ENCODE measurements at places on chromosomes 2 and 18.

DNA sequence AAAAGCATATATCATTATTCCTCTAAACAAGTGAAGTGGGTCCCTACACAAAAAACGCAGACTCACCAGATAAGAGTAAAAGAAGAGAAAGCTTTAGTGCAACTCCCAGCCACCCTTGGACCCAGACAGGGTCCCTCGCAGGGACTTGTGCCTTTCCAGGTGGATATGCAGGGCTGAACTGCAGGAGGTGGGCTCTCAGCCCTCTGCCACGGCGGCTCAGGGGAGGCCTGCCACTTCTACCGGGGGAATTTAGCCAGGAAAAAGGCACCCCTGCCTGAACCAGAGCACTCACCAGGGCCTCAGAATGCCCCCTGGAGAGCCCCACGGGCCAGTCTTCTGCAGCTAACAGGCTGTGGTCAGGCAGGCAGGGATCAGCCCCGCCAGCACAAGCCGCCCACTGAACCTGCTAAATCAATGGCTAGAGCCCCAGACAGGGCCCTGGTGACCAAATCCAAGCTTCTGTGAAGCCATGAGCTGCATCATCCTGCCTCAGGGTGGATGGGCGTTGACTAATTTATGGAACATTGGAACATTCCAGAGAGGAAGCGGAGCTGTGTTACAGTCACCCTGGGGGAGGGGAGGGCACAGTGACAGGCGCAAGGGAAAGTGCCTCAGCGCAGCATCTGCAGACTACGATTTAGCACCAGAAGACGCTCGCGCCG lies 209.3 kb downstream of the EIPR1 start:
- DNase-seq = no peak

- no peak for DNase-seq
These were observed 44.6 kb upstream of the GCG start for GRCh38 chr2:162196638-162197037.

GRCh38 chr18:34028324-34028723 lies 196.4 kb downstream of the NOL4 start:
- no peak for DNase-seq

DNA sequence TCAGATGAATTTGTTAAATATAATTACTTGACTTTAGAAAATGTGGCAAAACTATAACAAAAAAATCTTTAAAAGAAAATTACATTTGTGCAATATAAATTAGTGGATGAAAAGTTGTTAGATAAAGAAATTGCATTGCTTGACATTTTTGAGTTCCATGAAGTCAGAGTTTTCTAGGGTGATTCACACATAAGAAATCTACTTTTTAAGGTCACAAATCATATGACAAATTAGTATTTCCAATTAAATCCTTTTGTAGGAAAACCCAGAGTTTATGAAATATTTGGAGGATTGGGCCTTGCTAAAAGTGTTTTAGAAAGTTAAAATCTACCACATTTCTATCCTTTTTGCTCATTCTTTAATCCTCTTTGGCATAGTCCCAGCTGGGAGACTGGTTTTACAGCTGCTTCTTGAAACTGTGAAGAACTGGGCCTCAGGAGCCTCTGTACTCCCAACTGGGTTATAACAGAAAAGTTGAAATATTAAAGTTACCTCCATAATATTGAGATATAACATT lies 289.2 kb downstream of the LRRTM4 start:
- DNase-seq = no peak

- no peak for DNase-seq
These were observed 38.9 kb downstream of the MRPL33 start for GRCh38 chr2:27810455-27810854.

DNA sequence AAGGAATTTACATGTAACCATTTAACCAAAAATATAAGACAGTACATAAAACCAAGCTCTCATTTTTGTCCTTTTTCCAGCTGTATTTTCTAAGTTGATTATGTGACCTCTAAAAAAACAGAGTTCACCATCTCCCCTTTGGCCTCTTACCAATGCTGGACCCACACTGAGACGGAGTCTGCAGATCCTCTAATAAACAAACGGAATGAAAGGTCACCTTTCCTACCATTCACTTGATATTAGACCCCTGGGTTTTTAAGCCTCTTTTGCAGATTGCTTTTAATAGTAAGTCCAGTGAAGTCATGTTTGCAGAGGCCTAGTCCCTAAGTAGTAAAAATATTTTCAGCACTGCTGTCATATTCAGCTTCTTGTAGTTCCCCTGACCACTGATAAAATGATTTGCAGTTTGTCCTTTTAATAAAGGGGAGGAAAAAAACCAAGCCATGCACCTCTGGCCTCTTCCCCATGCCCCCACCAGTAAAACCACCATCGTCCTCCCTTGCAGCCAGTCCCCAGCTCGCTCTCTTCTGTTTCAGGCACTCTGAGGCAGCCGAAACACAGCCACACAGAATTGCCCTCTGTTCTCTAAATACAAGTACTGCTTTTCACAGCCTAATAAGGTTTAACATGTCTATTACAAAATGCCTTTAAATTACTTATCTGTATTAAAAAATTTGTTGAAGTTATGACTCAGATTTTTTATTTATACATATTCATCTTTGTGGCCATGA lies 427.5 kb downstream of the PARD3B start:
- no peak for DNase-seq

- no peak for DNase-seq
These were observed 771.0 kb upstream of the CDH7 start for GRCh38 chr18:64979791-64980190.

GRCh38 chr18:48820483-48821250 lies 130.1 kb downstream of the SMAD7 start:
- DNase-seq = no peak

- DNase-seq = no peak
These were observed 12.8 kb upstream of the MATN3 start for GRCh38 chr2:20025065-20025786.

- DNase-seq = no peak
These were observed 641.4 kb downstream of the IRS1 start for GRCh38 chr2:226158229-226158628.

DNA sequence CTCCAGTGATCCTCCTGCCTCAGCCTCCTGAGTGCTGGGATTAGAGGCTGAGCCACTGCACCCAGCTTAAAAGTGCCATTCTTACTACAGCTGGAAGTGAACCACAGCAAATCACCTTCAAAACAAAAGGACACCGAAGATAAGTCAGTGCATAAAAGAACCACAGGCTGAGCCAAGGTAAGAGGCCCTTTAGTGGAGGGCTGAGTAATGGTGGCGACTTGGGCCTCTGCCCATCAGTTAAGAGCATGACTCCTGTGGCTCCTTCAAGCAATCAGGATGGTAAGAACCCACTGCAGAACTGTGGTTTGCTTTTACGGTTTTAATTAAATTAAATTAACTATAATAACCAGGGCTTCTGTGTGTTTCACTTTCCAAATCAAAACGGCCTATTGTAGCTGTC lies 75.1 kb downstream of the CTAGE1 start:
- no peak for DNase-seq

- DNase-seq = no peak
These were observed 109.0 kb upstream of the PARD3B start for GRCh38 chr2:204436230-204436629.

DNA sequence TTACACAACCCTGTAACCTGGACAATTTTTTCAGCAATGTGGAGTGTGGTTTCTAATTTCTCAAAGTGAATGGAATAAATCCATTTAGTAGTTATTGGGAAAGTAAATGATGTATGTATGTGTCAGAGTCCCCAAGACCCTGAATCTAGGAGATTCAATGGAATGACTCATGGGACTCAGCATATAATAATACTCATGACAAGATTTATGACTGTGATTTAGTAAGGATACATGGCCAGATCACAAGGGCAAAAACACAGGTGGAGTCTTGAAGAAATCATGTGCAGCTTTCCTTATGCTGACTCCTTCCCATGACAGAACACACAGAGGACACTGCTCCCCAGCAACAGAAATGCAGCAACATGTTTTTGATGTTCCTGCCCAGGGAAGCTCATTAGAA lies 1877.7 kb upstream of the LRRTM1 start:
- no peak for DNase-seq

DNA sequence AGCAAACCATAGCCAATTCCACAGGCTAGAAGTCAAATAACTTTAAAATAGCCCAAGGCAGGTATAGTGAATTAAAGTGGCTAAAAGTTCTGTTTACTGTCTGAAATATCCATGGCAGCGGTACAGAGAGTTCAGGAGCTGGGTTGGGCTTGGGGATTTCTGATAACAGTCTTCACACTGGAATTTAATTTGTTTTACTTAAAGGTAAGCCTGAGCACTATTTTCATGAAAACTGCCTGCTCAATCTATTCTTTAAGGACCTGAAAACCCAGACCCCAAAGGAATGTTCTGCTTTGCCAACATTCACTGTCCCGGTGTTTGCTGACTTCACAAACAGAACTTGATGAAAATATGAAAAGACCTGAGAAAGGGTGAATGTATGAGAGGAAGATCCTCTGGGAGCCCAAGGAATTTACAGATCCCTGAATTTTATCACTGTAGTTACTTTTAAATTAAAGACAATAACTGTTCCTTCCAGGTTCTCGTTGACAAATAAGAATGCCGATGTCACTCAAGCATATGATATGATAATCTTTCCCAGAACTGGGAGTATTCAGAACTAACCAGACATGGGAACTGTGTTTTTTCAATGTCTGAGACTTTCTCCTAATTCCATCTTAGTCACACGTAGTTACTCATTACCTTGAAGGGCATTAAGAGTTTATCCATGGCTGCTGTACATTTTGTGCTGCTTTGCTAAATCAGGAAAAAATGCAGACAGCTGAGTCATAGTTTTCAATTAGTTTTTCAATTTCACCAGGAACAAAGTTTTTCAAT lies 28.3 kb upstream of the ITGB6 start:
- no peak for DNase-seq

DNA sequence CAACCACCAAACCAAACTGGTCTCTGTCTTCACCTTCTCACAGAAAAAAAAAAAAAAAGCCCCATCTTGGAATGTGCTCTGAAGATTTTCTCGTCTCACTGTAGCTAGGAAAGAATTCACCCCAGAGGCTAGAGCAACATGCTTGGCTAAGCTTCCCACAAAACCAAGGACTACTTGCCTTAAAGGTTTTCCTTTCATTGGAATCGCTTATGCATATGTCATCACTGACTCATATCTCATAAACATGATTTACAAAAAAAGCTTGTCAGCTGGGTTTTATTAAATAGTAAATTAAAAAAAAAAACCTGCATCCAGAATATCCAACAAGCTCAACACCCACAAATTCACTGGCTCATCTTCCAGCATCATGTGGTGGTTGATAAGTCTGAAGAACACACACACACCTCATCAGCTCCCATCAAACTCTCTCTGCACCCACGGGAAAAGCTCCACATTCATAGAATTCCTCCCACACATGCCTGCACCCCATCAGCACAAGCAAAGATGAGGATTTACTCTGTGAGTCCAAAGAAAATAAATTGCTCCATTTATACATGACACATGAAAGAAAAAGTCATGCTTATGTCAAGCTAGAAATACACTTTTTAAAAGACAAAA lies 182.0 kb upstream of the TRIB2 start:
- no peak for DNase-seq

DNA sequence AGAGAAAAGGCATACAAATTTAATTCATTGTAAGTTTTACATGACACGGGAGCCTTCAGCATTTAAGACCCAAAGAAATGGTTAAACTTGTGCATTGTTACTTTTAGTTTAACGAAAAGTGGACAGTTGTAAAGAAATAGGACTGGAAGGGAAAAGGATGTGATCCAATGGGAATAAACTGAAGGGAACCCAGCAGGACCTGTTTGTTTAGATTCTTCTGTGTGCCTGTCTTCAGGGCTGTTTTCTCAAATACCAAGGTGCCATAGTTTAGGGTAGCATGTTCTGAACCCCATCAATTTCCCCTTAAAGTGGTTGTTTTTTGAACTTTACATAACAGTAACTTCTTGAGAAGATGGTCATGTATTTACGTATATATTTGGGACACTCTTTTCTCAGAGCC lies 30.3 kb upstream of the CABLES1 start:
- DNase-seq = no peak

- no peak for DNase-seq
These were observed 445.1 kb upstream of the TRIB2 start for GRCh38 chr2:12271589-12271984.

DNA sequence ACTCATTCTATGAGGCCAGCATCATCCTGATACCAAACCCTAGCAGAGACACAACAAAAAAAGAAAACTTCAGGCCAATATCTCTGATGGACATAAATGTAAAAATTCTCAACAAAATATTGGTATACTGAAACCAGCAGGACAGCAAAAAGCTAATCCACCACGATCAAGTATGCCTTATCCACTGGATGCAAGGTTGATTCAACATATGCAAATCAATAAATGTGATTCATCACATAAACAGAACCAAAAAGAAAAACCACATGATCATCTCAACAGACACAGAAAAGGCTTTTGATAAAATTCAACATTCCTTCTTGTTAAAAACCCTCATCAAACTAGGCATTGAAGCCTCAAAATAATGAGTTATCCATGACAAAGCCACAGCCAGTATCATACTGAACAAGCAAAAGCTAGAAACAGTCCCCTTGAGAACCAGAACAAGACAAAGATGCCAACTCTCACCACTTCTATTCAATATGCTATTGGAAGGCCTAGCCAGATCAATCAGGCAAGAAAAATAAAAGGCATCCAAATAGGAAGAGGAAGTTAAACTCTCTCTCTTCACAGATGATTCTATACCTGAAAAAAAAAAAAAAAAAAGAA lies 45.3 kb downstream of the RTTN start:
- DNase-seq = no peak

DNA sequence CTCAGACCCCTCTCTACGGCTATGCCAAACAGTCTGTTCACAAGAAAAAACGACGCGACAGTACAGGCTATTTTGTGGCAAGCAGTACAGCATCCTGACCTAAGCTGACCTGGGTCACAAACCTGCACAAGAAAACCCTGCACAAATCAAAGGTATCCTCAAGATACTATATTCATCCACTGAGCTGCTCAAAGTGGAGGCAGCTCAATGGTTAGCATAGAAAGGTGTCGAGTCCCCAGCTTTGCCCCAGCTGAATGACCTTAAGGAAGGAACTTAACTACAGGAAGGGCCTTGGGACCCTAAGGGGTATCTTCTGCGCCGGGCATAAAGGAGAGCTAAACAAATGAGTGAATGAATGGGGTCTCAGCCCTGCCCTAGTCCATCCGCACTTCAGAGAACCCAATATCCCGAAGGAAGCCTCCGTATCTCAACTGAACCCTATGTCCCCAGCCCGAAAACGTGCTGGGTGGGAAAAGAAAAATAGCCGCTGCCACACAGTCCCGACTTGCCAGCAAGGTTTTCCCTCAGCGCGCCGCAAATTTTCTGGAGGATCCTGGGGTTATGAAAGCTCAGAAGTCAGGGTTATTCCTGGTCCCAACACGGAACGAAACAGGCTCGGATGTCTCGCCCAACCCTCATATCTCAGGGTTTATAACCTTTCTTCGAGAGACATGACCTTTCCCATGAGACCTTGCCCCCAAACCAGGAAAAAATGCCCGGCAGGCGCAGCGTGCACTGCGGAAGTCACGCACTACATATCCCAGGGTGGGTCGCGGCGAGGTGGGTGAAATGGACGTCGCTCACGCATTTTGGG lies at the start of gene FASTKD1:
TSS of gene FASTKD1 (minus strand) at position 706 of the 814 bp plus-strand sequence. CDS start 1,836 bp downstream, outside the sequence.
- peak; percentile 77 for DNase-seq

- DNase-seq = no peak
These were observed 151.8 kb downstream of the WDPCP start for GRCh38 chr2:63436488-63436887.

All from activated T-helper 1 cell treated with anti-CD3 and anti-CD28 coated beads, Interleukin-2, amount 50 U/mL, for 16 hours (primary cell).